ENCODE measurements at places on chromosomes 16 and 17.

DNA sequence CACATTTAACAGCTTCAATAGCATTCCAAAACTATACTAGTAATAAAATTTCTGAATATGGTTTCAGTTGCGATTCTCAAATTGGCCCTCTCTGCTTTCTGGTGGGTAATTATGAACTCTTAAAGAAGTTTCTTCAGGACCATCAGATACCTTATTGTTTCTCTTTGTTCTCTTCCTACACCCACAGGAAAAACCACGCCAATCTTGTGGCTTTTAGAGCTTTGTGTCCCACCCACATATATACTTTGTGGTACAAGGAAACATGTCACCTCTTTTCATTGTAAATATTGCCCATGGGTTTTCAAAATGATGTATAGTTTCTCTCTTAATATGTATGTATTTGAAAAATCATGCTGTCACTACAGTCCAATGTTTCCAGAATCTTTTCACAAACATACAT lies 12.1 kb downstream of the ABCA9 start:
- DNase-seq = no peak

- no peak for DNase-seq
Observed at GRCh38 chr17:17922070-17922614, 50.1 kb downstream of the TOM1L2 start.

DNA sequence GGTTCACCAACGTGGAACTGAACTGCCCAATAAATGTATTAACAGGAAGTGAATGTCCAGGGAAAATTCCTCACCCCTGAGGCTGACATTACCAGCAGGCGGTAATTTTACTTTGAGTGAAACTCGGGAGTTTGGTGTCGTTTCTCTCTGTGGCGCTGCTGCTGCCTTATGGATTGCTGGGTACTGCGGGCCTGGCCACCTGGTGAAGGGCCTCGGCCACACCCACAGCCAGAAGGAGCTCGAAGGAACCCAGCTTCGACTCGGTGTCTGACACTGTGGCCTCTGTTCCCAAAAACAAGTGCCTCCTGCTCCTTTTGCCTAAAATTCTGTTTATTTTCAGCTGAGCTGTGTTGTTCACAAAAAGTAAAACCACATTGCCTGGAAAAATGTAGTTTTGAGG lies 115.0 kb downstream of the BANP start:
- no peak for DNase-seq

GRCh38 chr17:1571341-1571704 lies 8.7 kb upstream of the PITPNA start:
- DNase-seq = no peak

DNA sequence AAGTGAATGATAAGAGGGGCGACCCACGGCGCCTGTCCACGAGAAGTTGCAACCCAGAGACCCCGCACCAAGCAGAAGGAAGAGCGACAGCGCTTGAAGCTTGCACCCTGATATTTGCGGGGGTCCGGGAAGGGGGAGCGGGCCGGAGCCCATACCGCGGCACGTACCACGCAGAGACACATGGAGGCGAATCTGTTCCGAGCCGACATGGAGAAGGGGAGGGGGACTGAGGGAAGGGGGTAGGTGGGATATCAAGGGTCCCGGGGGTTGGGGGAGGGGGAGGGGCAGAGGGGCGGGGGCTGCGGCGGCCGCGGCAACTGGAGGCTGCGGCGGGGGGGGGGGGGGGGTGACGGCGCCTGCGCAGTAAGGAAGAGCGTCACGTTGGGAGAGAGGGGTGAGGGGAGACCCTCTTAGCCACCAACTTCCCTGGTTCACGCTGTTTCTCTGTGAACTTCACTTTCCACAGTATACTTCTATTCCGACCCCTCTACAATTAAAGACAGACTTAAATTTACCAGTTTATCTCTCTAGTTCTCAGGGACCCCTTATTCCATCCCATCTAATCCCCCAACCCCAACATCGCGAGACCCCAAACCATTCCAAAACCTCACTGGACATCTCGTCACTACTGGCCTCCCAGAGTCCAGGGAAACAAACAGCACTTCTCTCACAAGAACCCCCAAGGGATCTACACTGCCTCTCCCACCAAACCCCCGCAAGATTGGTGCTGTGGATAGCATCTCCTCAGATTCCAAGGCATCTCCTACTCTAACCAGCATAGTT lies 8.0 kb downstream of the DLG4 start:
- DNase-seq = no peak

DNA sequence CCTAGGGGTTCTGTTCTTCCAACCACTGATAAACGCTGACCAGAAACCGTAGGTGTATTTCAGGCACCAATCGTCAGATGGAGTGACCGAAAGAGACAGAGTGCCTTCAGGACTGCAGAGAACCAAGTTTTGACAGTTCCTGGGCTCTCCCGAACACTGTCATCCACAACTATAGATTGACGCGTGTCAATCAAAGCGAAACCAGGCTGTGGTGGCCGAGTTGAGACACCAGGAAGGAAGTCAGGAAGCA lies 11.9 kb upstream of the AURKB start:
- DNase-seq = no peak

GRCh38 chr17:56319531-56319930 lies 166.3 kb downstream of the ANKFN1 start:
- no peak for DNase-seq

DNA sequence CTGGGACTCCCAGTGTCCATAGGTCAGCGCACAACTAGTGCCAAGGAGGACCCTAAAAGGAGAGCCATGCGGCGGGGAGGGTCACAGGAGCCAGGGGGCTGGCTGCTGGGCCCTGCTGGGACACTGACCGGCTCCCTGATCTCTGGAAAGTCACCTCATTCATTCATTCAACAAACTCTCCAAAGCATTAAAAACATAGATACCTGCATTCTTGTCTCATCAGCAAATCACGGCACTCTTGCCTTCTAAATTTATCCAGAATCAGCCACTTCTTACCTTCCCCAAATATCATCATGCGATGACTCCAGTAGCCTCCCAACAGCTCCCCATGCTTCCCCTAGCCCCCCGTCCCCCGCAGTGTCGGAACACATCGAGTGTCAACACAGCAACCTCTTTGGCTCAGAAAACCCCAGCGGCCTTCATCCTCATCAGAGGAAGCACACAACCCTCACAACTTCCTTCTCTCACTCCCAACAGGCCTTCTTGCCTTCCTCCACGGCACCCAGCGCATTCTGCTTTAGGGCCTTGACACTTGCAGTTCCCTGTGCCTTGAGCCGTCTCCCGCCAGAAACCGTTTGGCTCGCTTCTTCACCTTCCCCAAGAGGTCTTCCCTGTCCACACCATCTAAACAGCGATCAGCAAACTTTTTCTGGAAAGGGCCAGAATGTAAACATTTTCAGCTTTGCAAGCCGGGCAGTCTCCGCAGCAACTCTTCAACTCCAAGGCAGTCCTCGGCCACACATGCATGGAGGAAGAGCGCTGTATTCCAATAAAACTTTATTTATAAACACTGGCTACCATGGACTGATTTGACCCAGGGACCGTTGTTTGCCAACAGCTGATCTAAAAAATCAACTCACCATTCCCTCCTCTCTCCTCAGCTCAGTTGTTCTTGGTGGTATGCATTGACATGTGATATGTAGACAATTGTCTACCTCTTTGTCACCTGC lies 119.5 kb upstream of the TNRC6C start:
- DNase-seq = no peak

- DNase-seq = no peak
Observed at GRCh38 chr16:54546521-54546920, 259.9 kb upstream of the IRX3 start.

- DNase-seq = no peak
Observed at GRCh38 chr17:78127888-78128550, 536 bp downstream of the TMC6 start.
